SJSA1 (cell line): ENCODE measurements at places on chromosomes 12 and 14.

- no peak for DNase-seq
- H3K36me3 ChIP-seq = no peaks in the 10 kb centered on the region
- 0 out of 2 replicates have a peak, but pooled peaks cover 2% of the 10 kb centered on the region for H3K27me3 ChIP-seq
These were observed 68.7 kb downstream of the PRMT8 start for GRCh38 chr12:3559601-3560294.

- H3K4me1 ChIP-seq = no peaks in the 10 kb centered on the region
- DNase-seq = no peak
- no peaks in the 10 kb centered on the region for H3K27me3 ChIP-seq
- no peak overlapping the region for H3K27ac ChIP-seq
- H3K36me3 ChIP-seq = no peaks in the 10 kb centered on the region
These were observed 22.3 kb upstream of the MGP start for GRCh38 chr12:14907953-14908352.

- H3K36me3 ChIP-seq = no peaks in the 10 kb centered on the region
- no peaks in the 10 kb centered on the region for H3K4me1 ChIP-seq
- no peak overlapping the region for H3K27ac ChIP-seq
- H3K4me3 ChIP-seq = no peak overlapping the region
- DNase-seq = no peak
These were observed 7.8 kb downstream of the RFX4 start for GRCh38 chr12:106590601-106591000.

DNA sequence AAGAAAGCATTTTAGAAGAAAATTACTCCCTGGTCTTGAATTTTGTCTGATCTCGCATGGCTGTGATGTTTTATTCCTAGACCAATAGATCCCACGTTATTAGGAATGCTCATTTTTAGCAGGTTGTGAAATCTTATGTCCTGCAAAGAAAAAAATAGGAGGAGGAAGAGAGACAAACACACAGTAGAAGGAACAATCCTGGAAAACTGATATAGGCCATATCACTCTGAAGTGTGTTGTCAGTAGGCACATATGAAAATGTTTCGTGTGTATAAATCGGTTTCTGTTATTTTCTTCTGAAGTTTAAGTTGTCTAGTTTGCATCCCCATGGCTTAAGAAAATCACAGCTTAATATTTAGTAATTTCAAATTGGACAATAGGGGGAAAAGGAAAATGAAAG, 12.4 kb downstream of the SLCO1B3 start:
- no peaks in the 10 kb centered on the region for H3K36me3 ChIP-seq
- H3K4me3 ChIP-seq = no peak overlapping the region
- no peaks in the 10 kb centered on the region for H3K27me3 ChIP-seq
- no peak for DNase-seq

- H3K27me3 ChIP-seq = no peaks in the 10 kb centered on the region
- H3K4me1 ChIP-seq = peaks cover 11% of the 10 kb centered on the region
- no peak overlapping the region for H3K27ac ChIP-seq
- no peak overlapping the region for H3K4me3 ChIP-seq
- no peaks in the 10 kb centered on the region for H3K36me3 ChIP-seq
These were observed 29.0 kb upstream of the MAX start for GRCh38 chr14:65131301-65131701.

DNA sequence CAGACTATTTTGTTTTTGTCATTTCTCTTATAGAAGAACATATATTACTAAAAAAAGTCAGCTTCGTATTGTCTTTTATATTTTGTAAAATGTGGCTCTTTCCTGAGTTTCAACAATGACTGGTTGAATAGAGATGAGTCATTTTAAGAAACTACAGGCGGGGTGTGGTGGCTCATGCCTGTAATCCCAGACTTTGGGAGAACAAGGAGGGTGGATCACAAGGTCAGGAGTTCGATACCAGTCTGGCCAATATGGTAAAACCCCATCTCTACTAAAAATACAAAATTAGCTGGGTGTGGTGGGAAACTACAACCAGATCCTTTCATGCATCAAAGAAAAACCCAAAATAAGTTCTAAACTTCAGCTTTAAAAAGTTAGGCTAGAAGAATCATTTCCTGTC, 28.8 kb downstream of the HECTD4 start:
- H3K36me3 ChIP-seq = no peaks in the 10 kb centered on the region
- peaks cover 8% of the 10 kb centered on the region for H3K4me1 ChIP-seq
- H3K27me3 ChIP-seq = no peaks in the 10 kb centered on the region
- H3K4me3 ChIP-seq = no peak overlapping the region
